Fibroblast of skin of abdomen (primary cell): ENCODE measurements at places on chromosomes 16 and 17.

GRCh38 chr16:48824271-48824670 is 214.3 kb upstream of the N4BP1 start:
- DNase-seq = no peak

DNA sequence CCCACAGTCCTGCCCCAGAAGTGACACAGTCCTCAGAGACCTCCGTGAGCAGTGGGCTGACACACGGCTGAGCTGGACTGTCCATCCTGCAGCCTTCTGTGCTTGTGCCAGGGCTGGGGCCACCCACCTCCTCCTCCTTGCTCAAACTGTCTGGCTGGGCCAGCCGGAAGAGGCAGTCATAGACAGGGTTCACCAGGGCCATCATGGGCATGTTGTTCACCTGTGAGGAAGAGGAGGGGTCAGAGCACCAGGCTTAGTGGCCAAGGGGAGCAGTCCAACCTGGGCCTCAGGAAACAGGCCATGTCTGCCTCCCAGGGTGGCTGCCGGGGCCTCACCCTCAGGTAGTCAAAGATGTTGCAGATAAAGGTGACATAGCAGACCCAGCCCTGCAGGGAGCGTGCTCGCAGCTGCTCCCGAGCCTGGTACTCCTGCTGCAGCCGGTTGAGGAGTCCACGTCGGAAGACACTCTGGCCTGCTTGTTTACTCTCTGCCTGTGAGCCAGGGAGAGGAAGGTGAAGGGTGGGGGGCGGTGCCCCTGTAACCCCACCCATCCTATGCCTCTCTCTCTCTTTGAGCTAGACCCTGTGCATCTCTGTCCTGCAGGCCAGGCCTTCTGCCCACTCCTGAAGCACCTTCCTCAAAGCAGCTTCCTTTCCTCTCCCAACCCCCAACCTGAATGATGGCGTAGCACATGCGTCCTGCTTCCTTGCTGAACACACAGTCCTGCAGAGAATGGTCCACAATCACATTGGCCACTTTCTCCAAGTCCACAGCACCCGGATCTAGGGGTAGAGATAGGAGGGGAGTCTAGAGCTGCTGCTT is 3.4 kb downstream of the MIF4GD start:
- no peak for DNase-seq

- DNase-seq = no peak
These were observed 34.6 kb downstream of the TSC2 start for GRCh38 chr16:2082171-2082982.

DNA sequence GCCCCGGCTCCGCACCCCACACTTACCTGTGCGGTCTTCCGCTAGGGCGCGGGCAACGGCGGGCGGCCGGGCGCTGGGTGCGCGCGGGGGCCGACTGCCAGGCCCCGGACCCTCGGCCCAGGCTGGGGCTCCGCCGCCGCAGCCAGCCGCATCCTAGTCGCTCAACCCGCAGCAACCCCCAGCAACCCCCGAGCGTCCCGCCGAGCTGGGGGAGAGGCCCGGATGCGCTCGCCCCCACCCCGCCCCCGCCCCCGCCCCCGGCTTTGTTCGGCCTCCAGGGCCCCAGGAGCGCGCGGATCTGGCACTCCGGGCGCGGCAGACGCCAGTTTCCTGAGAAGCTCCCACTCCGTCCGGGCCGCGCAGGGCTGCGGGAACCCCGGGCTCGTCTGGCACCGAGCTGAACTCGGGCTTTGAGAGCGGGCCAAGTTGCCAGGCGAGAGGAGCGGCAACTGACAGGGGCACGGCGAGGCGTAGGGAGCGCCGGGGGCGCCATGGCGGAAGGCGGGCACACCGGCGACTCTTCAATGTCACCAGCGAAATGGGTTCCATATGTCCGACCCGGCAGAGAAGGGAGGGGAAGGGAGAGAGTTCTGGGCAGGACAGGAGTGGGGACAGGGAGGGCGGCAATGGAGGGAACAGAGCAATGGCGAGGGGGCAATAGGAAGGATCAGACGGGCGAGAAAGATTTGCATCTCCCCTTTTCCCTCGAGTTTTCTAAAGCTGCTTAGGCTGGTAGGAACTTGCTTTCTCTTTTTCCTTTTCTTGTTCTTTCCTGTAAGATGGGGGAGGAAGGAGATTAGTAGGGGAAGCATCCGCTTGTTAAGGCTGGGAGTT is 13.7 kb downstream of the HOXB4 start:
- DNase-seq = peak; percentile 33

GRCh38 chr16:9521749-9522370 is 430.4 kb downstream of the HAPSTR1 start:
- DNase-seq = peak; percentile 1

GRCh38 chr17:57016764-57017116 is 38.8 kb downstream of the SCPEP1 start:
- DNase-seq = peak; percentile 27

DNA sequence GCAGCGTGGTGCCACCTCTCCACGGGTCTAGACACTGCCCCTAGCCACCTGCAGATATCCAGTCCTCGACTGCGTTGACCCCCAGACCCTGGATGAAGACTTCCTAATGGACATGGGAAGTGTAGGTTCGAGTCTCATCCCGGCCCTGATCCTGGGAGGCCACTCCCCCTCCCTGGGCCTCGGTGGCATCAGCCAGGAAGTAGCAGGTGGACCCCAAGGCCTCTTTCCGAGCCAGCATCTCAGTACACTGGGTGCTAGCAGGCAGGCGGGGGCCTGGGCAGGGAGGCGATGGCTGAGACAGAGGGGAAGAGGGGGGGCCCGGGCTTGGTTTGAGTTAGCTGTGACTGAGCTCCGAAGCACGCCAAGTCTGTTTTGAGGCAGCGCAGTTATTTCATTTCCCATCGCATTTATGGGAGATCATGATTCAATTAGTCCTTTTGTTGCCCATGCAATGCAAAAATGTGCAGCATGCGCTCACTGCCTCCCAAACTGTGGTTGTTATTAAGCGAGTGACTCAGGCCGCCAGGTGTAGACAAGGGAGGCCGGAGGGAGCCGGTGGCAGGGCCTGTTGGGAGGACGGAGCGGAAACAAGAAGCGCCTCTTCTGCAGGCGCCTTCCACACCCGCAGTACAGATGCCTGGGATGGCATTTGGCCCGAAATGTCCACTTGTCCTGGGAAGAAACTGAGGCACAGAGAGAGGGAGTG is 25.3 kb upstream of the ZNF469 start:
- peak; percentile 89 for DNase-seq

- DNase-seq = peak; percentile 62
These were observed 3.9 kb downstream of the ACTG1 start for GRCh38 chr17:81508639-81509206.

DNA sequence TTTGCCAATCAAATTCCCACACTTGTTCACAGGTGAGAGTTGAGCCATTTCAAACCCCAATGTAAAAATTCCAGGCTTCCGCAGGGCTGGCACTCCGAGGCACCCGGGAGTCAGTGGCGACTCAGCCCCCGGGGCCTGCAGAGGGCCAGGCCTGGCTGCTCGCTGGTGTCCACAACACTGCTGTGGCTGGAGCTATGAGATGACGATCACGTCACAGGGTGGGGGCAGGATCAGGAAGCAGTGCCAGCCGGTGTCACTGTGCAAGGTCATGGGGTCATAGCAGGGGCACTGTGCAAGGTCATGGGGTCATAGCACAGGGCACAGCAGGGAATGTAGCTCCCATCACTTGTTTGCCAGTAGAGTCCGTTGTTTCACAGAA is 7.8 kb downstream of the VPS4A start:
- DNase-seq = no peak

DNA sequence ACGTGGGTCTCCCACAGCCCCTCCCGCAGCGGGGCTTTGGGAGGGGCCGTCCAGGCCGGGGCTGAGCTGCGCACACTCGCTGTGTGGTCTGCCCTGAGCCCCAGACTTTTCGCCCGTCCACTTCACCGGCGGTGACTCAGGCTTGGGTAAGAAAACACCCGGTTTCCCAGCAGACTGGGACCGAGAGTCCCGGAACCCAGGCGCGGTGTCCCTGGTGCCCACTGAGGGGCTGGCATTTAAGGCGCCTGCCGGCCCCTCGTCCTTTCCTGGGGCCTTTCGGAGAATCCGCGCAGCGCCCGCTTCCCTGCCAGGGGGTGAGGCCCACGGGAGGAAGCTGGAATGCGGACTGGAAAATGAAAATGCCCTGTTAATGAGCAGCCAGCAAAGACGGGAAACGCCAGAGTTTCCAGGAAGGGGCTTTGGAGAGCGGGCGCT is 100.3 kb downstream of the C16orf95 start:
- no peak for DNase-seq

GRCh38 chr17:77178563-77178962 is 37.8 kb downstream of the SEC14L1 start:
- no peak for DNase-seq

GRCh38 chr16:1743376-1744337 is 27.7 kb downstream of the NME3 start:
- no peak for DNase-seq

- DNase-seq = no peak
These were observed 18.5 kb upstream of the CPD start for GRCh38 chr17:30360086-30360808.

GRCh38 chr17:58538811-58539409 is 24.5 kb upstream of the MTMR4 start:
- no peak for DNase-seq

- no peak for DNase-seq
These were observed 33.1 kb downstream of the CTU2 start for GRCh38 chr16:88739139-88739976.

- DNase-seq = peak; percentile 2
These were observed 187.2 kb downstream of the CDK5R1 start for GRCh38 chr17:32673964-32674363.

DNA sequence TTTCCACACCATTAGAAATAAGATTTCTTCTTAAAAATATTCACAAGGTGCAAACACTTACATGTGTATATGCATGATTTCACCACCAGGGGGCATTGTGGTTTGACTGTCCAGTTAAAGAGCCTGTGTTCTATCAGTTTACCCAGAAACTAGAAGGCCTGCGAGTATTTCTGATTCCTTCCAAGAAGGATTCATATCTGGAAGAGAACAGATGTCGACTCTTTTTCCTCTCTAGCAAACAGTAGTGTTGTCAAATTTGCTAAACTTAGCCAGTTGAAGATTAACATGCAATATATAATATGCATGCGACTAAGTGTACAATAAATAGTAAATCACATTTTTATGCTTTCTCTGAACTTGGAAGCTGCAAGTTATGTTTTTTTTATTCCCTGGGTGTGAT is 404.1 kb downstream of the WWOX start:
- peak; percentile 60 for DNase-seq
